Chondrocyte (in vitro differentiated cells): ENCODE measurements at places on chromosomes 4 and X. TPM values are rescaled to one million over a fixed set of nuclear protein-coding genes. Genes with fewer than 3 reads are reported as not detected.

- peak overlapping the region; percentile 1 for H3K27ac ChIP-seq
- H3K27me3 ChIP-seq, result no peaks in the 10 kb centered on the region
- H3K36me3 ChIP-seq, result peaks cover 15% of the 10 kb centered on the region
- no peak overlapping the region for H3K4me3 ChIP-seq
- DNase-seq, result no peak
These were observed 167.5 kb downstream of the DCTD start for GRCh38 chr4:182749667-182750167.

MAGEA9B gene
- total RNA-seq, result not detected in 3 replicates

TLR10 gene
- not detected in 3 replicates for total RNA-seq

C4orf36 gene
- 0.60 TPM in 1 of 3 replicates, not detected in the others for total RNA-seq

PNMA3 gene
- 0.12 to 0.67 TPM (median 0.67 TPM) in 3 replicates for total RNA-seq

DNA sequence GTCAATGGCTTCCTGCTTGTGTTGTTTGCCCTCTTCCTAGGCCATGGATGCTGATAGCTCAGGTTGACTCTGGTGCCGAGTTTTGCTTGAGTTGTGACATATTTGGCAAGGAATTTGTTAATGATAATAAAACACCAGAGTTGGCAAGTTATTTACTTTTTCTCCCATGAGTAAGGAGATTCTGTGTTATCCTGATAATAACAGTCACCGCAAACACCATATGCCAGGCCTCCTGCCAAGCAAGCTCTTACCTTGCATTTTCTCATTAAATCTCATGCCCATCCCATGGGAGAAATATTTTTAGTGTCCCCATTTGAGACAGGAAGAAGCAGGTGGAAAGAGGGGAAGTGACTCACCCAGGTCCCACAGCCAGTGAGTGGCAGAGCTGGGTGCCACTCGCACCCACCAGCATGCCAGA lies 67.4 kb upstream of the CLCN4 start:
- H3K36me3 ChIP-seq, result peaks cover 9% of the 10 kb centered on the region
- no peaks in the 10 kb centered on the region for H3K27me3 ChIP-seq
- no peak overlapping the region for H3K27ac ChIP-seq

DNA sequence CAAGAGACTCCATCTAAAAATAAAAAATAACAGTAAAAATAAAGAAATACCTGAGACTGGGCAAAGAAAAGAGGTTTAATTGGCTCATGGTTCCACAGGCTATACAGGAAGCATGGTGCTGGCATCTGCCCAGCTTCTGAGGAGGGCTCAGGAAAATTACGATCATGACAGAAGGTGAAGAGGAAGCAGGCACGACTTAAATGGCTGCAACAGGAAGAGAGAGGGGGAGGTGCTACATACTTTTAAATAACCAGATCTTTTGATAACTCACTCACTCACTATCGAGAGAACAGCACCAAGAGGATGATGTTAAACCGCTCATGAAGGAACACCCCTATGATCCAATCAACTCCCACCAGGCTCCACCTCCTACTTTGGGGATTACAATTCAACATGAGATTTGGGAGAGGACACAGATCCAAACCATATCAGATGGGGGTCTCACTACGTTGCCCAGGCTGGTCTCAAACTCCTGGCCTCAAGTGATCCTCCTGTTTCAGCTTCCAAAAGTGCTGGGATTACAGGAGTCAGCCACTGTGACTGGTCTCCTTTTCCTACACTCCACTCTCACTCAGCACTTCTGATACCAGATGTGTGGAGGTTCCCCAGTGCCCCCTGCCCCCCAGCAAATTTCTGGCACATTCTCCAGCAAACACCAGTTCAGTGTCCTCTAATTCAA lies 11.9 kb upstream of the ZNF157 start:
- peaks cover 8% of the 10 kb centered on the region for H3K4me1 ChIP-seq
- no peaks in the 10 kb centered on the region for H3K36me3 ChIP-seq
- H3K27me3 ChIP-seq, result no peaks in the 10 kb centered on the region
- no peak overlapping the region for H3K4me3 ChIP-seq
- H3K27ac ChIP-seq, result no peak overlapping the region
- DNase-seq, result no peak

DNA sequence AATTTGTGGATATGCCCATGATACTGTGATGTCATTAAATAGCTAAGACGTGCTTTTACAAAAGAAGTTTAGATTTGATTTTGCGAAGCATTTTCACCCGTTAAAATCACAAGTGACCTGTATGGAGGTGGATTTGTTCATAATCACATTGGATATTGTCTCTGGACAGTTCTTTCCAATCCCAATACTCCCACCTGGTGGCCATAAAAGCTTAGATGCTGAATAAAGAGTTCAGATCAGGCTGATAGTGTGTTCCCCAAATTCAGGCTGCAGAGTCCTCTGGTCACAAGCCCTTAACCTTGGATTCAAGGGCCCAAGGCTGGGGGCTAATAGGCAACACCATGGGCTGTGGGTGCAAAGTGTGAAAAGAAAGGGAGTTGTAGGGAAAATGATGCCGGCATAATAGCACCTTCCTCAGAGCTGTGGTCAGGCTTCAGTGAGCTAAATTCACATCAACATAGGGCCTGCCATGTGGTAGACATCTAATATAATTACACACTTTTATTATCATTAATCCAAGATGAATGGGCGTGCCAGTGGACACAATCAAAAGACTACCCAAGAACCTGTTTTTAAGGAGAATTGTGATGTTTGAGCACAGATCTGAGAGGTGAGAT lies 28.1 kb downstream of the SMIM43 start:
- peaks cover 37% of the 10 kb centered on the region for H3K4me1 ChIP-seq
- no peaks in the 10 kb centered on the region for H3K27me3 ChIP-seq
- H3K27ac ChIP-seq, result no peak overlapping the region
- no peaks in the 10 kb centered on the region for H3K36me3 ChIP-seq
- H3K4me3 ChIP-seq, result no peak overlapping the region

GIMD1 gene
- not detected in 3 replicates for total RNA-seq

TLR2 gene
- total RNA-seq, result 1.0 to 1.9 TPM (median 1.7 TPM) in 3 replicates

DNA sequence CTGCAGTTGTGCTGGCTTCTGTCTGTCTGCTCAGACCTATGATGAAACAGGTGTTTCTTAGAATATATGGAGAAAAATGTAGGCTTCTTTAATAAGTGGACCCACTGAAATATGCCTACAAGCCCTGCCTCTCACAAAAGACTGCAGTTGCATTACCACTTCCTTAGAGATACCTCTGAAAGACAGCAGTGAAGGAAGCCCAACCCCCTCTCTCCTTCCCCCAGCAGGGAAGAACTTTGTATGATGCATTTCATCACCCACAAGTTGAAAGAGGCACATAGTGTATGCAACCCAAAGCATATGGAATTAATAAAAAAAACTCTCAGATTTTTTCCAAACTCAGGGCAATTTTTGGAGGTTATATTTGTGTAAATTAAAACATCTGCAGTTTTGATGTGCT lies 916.7 kb downstream of the TECRL start:
- no peak overlapping the region for H3K27ac ChIP-seq
- peaks cover 1% of the 10 kb centered on the region for H3K4me1 ChIP-seq
- peaks cover 2% of the 10 kb centered on the region for H3K27me3 ChIP-seq

SCML2 gene
- 2.8 to 3.3 TPM (median 3.0 TPM) in 3 replicates for total RNA-seq
